Naive thymus-derived CD8-positive, alpha-beta T cell (primary cell): ENCODE measurements at places on chromosomes 7 and 10. TPM values are rescaled to one million over a fixed set of nuclear protein-coding genes. Genes with fewer than 3 reads are reported as not detected.

DNA sequence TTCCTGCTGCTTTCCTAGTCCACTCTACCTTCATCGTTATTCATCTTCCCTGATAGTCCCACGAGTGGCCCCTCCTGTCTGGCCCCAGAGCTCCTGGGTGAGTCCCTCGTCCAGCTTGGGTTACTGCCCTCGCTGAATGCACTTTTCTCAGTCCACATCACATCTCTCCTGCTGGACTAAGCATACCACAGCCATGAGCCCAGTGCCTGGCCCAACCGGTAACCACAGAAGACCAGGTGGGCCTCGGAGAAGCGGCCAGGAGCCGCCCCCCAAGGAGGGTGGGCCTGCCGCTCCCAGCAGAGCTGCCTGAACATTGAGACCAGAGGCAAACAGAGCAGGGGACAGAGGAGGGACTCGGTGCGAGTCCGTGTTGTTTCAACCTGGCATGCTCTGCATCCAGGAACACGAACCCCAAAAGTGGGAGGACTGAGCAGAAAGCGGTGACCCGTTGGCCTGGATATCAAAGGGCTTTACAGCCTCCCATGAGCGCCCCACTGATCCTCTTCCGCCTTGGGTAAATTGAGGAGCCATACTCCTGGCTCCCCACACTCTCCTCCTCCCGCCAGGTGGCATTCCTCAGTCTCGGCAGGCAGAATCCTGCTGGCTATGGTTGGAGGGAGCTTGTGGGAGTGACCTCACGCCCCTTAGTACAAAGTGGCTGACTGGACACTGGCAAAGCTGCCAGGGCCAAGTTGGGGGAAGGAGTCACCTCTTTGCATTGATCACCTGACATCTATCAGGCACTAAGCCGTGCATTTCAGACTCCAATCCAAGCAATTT lies 13.3 kb downstream of the TMEM72 start:
- no peak overlapping the region for H3K4me3 ChIP-seq
- no peak for DNase-seq
- no peaks in the 10 kb centered on the region for H3K27me3 ChIP-seq

DNA sequence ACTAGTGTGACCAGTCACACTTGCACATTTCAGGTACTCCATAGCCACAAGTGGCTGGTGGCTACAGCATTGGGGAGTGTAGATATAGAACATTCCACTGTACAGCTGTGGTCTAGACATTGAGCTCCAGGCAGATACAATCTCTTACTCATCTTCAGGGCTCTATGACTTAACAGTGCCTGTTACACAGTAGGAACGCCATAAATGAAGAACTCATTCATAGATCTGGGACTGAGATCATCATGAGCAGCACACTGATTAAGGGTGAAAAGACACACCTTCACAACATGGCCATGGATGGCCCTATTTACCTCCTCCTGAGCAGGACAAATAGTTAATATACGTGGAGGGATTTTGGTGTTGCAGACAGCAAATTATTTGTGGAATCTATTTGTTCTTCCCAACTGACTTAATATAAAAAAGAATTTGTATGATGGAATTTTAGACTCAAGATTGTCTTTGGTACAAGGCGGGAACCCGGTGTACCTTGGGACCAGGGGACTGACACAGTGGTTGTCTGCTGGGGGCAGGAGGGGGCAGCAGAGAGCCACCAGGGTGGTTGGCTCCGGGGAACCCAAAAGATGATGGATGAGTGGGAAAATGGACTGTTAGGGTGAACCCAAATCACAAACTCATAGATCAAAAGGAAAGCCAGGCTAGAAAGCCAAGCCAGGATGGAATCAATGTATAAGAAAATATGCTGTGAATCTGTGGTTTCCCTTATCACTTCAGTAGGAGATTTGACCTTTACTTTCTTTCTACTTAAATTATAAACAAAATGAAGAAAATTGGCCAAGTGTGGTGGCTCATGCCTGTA lies 24.3 kb upstream of the CPA2 start:
- peak; percentile 54 for DNase-seq
- H3K4me3 ChIP-seq = no peak overlapping the region
- H3K27me3 ChIP-seq = no peaks in the 10 kb centered on the region
- H3K4me1 ChIP-seq = peaks cover 3% of the 10 kb centered on the region

- DNase-seq = no peak
- H3K27me3 ChIP-seq = no peaks in the 10 kb centered on the region
- H3K4me1 ChIP-seq = no peaks in the 10 kb centered on the region
Observed at GRCh38 chr10:17873946-17874345, 64.8 kb downstream of the MRC1 start.

GRCh38 chr7:92010215-92010614 lies 69.6 kb downstream of the AKAP9 start:
- no peaks in the 10 kb centered on the region for H3K27me3 ChIP-seq
- no peak for DNase-seq
- H3K36me3 ChIP-seq = peaks cover 79% of the 10 kb centered on the region
- peaks cover 4% of the 10 kb centered on the region for H3K4me1 ChIP-seq
- no peak overlapping the region for H3K4me3 ChIP-seq
- H3K27ac ChIP-seq = no peak overlapping the region

- H3K27ac ChIP-seq = peak overlapping the region; percentile 97
- H3K4me3 ChIP-seq = peak overlapping the region; percentile 91
- no peaks in the 10 kb centered on the region for H3K27me3 ChIP-seq
- no peaks in the 10 kb centered on the region for H3K36me3 ChIP-seq
- H3K4me1 ChIP-seq = peaks cover 44% of the 10 kb centered on the region
Observed at GRCh38 chr10:119539359-119539825, 3.1 kb downstream of the RGS10 start.

The CUEDC2 gene
- polyA plus RNA-seq = 76.9 TPM
